ENCODE measurements at places on chromosomes 12 and 14.

DNA sequence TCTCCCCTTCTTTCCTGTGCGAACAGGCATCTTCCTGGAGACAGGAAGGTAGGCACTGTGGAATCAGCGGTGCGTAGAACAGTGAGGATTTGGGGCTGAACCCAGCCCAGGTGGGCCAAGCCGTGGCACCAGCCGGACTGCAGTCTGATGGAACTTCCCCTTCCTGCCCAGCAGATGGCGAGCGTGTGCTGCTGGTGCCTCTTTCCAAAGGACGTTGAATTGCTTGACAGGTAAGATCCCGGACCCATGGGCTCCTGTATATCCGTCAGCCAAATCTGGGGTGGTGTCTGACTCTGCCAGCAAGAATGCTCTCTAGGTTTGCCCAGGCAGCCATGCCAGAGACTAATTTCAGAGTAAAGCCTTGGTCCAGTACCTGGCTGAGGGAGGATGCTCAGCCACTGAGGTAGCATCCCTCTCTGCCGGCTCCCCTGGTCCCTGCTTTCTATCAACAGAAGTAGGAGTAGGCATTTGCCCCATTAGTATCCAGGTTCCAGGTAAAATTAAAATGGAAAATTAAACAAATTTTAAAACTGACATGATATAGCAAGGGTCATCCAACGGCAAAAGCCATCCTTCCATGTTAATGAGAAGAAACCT, 21.1 kb upstream of the KCNA5 start:
- peak; percentile 62 for DNase-seq

GRCh38 chr14:93655078-93655750, 133.1 kb downstream of the PRIMA1 start:
- peak; percentile 91 for DNase-seq

- peak; percentile 49 for DNase-seq
These were observed 210.7 kb upstream of the ATP2B1 start for GRCh38 chr12:89919241-89919906.

DNA sequence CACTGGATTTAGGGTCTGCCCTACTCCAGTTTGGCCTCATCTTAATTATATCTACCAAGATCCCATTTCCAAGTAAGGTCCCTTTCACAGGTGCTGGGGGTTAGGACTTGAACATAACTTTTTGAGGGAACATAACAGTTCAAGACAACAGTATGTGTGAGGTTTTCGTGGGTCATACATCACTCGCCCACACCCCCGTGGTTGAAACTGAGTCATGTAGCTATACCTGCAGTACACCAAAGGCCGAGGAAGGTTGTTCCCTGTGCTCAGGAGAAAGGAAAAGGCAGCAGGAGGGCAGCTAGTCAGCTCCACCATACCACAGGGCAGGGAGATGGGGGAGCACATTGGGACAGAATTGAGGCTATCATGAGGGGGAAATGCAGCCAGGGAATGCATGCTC, 167.0 kb downstream of the PPM1H start:
- no peak for DNase-seq

GRCh38 chr14:105481886-105482457, 4.7 kb upstream of the CRIP1 start:
- peak; percentile 98 for DNase-seq

- no peak for DNase-seq
These were observed 5.6 kb downstream of the CNIH1 start for GRCh38 chr14:54435500-54435981.

- no peak for DNase-seq
These were observed 115.0 kb downstream of the TMEM260 start for GRCh38 chr14:56694609-56695008.

DNA sequence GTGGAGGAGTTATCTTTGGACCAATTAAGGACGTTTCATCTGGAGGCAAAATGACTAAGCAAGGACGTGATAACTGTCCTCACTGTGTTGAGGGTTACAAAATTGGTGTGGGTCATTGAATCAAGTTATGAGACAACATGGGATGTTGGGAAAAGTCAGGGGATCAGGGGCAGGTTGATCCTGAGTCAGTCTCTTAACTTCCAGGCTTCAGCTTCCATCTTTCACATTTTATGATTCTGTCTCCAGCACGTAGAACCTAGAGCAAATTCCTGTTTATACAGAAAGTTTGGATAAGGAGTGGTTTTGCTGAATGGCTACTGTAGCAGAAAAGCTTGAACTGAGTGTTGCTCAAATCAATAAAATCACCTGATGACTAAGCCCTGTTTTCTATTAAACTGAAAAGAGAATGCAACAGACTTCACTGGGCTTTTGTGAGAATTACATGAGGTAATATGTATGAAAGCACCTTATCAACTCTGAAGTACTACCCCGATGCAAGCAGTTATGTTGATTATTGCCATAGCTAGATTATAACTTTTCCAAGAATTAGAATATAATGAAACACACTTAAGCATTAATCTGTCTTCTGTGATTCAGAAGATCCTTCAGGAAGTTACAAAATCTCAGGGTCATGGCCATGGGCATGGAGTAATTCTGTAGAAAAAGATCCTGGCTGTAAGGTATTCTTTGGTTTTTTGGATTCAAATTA, 184.8 kb downstream of the ETV6 start:
- no peak for DNase-seq

GRCh38 chr14:57246933-57247657, 21.6 kb downstream of the EXOC5 start:
- DNase-seq = no peak

Data from kidney (tissue), 22 donors.